Neural crest cell (in vitro differentiated cells): ENCODE measurements at places on chromosomes 7 and 10. TPM values are rescaled to one million over a fixed set of nuclear protein-coding genes. Genes with fewer than 3 reads are reported as not detected.

HPSE2 gene
- total RNA-seq: not detected in 2 replicates

GRM3 gene
- 2.9 and 3.4 TPM in 2 replicates for total RNA-seq

DNA sequence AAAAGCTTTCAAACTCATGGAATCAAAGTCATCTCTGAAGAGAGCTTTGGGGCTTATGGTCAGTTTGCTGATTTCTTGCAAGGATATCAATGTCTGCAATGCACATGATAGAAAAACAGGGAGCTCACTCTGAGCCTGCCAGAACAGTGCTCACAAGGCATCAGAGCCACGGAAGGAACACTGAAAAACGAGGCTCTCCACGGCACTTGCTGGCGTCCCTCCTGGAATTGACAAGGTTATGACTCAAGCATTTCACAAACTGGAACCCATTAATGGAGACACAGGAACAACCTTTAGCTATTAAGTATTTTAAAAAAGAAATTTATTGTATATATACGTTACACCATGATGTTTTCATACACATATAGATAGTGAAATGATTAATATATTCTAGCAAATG is 266.3 kb downstream of the KCND2 start:
- DNase-seq: no peak
- H3K27me3 ChIP-seq: no peaks in the 10 kb centered on the region
- no peaks in the 10 kb centered on the region for H3K36me3 ChIP-seq
- H3K27ac ChIP-seq: no peak overlapping the region
- H3K4me1 ChIP-seq: no peaks in the 10 kb centered on the region

DNA sequence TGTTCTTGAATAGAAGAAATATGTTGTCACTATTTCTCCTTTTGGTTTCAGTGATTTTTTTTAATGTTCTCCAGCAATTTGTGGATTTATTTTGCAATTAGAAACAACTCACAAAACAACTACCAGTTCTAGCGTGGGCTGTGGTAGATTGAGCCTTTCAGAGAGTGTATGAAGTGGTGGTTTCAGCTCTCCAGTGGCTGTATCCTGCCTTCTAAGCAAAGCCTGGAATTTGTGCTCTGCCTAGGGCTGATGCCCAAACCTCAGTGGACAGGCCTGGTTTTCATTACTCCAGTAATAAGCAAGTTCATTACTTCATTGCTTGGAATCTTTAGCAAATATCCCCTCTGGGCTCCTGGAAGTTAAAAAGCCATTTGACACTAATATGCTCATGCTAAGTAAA is 35.9 kb downstream of the APBB1IP start:
- no peaks in the 10 kb centered on the region for H3K36me3 ChIP-seq
- no peak overlapping the region for H3K4me3 ChIP-seq
- no peaks in the 10 kb centered on the region for H3K4me1 ChIP-seq
- H3K27me3 ChIP-seq: no peaks in the 10 kb centered on the region
- no peak overlapping the region for H3K27ac ChIP-seq
- no peak for DNase-seq

GRCh38 chr7:125136341-125136740 is 206.7 kb upstream of the POT1 start:
- H3K4me1 ChIP-seq: peaks cover 6% of the 10 kb centered on the region
- no peaks in the 10 kb centered on the region for H3K27me3 ChIP-seq
- DNase-seq: no peak
- no peaks in the 10 kb centered on the region for H3K36me3 ChIP-seq
- H3K27ac ChIP-seq: no peak overlapping the region

- peaks cover 5% of the 10 kb centered on the region for H3K36me3 ChIP-seq
- peaks cover 24% of the 10 kb centered on the region for H3K4me1 ChIP-seq
- peak; percentile 59 for DNase-seq
- H3K27ac ChIP-seq: peak overlapping the region; percentile 92
Measured at GRCh38 chr7:16753932-16754855, 639 bp downstream of the TSPAN13 start.

- peaks cover 5% of the 10 kb centered on the region for H3K36me3 ChIP-seq
- H3K27ac ChIP-seq: no peak overlapping the region
- peaks cover 9% of the 10 kb centered on the region for H3K4me1 ChIP-seq
- no peaks in the 10 kb centered on the region for H3K27me3 ChIP-seq
Measured at GRCh38 chr10:99843310-99843709, 60.9 kb downstream of the ABCC2 start.

GRCh38 chr7:140260352-140261104 is 83.7 kb upstream of the KDM7A start:
- H3K4me1 ChIP-seq: peaks cover 9% of the 10 kb centered on the region
- H3K4me3 ChIP-seq: no peak overlapping the region
- no peak for DNase-seq
- peak overlapping the region; percentile 78 for H3K27ac ChIP-seq
- no peaks in the 10 kb centered on the region for H3K36me3 ChIP-seq
- H3K27me3 ChIP-seq: peaks cover 8% of the 10 kb centered on the region
